Hematopoietic multipotent progenitor cell treated with erythropoietin and hydrocortisone succinate and interleukin-3 and kit ligand, for 8 days (in vitro differentiated cells): ENCODE measurements at places on chromosomes 2 and 18.

- no peak for DNase-seq
These were observed 2.6 kb downstream of the HOXD3 start for GRCh38 chr2:176159663-176160250.

DNA sequence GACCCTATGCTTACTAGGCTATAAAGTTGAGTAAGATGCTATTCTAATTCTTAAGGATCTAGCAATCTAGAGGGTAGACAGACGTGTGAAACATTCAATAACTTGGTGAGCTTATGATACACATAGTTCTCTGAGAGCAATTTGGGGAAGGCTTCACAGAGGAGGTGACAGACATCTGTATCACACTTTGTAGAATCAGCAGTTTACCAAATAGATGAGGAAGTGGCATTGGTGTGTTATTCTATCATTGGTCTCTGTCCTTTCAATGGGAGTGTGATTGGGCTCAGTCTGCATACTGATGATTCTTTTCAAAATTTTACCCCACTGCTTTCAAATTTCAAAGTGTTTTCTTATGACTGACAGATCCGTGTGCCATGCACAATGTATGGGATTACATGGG is 47.0 kb upstream of the TMEM178A start:
- DNase-seq, result no peak

DNA sequence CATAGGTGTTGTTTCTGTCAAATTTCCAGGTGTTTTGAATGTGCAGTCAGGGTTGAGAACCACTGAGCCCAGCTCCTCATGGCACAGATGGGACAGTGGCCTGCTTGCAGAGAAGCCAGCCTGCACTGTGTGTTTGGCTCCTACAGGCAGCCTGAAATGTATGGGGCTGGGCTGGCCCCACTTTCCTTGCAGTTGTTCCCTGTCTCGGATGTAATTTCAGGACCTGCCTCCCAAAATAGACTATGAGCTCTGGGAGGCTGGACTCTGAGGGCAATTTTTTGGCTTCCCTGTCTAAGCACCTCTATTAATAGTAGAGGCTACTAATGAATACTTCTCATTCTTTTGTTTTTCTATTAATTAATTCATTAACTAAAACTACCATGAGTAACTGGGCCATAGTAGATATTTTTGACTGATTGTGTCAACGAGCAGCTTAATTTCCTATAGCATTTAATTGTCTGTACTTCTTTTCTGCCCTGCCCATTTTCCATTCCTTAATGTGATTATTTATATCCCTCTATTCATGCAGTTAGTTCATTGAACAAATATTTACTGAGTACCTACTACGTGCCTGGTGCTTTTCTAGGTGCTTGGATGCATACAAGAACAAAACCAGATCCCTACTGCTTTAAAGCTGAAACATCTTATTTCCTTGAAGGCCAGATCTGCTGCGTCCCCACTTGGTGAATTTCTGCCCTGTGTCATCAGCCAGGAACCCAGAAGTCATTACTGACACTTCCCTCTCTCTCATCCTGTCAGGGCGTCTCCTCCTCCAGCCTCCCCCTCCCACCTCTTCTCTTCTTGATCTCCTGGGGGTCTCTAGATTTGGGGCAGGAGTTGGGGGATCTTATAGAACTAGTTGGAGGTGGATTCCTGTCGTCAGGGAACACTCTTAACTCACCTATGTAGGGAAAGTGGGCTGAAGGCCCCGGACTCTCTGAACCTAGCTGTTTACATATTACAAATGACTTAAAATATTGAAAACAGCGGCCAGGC is 16.3 kb downstream of the DYSF start:
- DNase-seq, result no peak

DNA sequence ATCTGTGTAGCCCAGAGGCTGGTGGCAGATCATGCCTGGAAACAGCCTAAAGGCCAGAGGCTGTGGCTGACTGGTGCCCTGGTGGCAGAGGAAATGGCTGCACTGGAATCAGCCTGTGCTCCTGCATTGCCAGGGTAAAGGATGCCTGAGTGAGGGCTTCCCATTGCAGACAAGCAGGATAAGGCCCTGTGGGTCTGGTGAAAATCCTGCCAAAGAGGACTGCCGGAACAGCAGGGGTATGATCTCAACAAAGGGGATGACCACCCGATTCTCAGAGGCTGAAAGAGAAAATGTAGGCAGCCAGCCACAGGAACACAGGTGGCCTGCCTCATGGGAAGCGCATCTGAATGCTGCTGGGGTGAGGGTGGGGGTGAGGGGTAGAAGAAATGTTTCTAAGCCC is 48.2 kb downstream of the FBXO48 start:
- no peak for DNase-seq

- no peak for DNase-seq
These were observed 1076.3 kb downstream of the RPIA start for GRCh38 chr2:89767572-89768435.

GRCh38 chr2:200357845-200358244 is 51.4 kb downstream of the SPATS2L start:
- DNase-seq, result no peak

DNA sequence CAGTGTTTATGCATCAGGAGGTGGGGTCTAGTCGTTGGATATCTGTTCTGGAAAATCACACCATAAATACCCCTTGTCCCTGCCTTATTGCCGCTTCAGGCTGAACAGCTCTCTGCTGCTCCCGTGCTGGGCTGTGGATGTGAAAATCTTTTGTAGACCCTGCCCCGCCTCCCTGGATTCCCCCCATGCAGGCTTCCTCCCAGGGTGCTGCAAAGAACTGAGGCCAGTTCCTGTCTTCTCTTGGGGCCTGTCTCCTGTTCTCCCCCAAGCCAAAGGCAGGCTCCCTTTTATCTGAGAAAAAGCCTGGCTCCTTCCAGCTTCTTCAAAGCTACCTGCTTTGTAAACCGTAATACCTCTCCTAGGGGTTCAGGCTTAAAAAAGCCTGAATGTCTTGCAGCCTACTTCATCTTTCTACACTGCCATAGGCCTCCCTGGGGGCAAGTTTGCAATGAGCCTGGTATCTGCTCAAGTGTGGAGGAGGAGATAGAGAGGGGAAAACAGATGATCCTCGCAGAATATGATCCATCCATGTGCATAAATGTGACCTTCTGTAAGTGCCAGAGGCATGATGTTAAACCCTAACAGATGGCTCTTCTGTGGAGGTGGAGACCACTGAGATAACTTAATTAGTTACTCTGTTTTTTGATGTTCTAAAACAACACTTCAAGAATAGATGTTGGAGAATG is 55.3 kb downstream of the VWA3B start:
- DNase-seq, result no peak

- DNase-seq, result no peak
These were observed 121.9 kb downstream of the TNS1 start for GRCh38 chr2:217880891-217881290.

GRCh38 chr2:10478916-10479315 is 30.8 kb upstream of the ODC1 start:
- no peak for DNase-seq

DNA sequence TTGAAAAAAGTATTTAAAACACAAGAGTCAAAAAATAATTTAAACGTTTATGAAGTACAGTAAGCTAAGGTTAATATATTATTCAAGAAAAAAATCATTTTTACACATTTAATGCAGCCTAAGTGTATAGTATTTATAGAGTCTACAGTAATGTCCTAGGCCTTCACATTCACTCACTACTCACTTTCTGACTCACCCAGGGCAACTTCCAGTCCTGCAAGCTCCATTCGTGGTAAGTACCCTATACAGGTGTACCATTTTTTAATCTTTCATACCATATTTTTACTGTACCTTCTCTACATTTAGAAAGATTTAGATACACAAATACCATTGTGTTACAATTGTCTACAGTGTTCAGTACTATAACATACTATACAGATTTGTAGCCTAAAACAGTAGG is 20.9 kb upstream of the RPRD1A start:
- no peak for DNase-seq

DNA sequence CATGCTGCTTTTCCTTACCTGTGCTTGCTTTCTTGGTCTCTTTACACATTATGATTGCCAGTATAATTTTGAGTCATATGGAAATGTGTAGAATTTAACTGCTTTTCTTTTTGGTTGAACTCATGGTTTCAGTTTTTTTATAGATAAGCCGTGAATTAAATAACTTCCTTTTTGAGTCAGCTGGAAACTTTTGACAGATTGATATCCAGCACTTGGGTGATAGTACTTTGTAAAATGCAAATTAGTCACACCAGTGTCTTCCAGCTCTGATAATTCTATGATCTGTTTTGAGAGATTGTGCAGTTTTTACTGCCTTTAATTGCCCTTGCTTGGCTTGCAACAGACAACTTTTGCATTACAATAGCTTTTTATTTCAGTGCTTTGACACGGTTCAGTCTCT is 86.4 kb downstream of the NCOA1 start:
- peak; percentile 71 for DNase-seq

- DNase-seq, result no peak
These were observed 95.3 kb downstream of the MREG start for GRCh38 chr2:215917953-215918620.

DNA sequence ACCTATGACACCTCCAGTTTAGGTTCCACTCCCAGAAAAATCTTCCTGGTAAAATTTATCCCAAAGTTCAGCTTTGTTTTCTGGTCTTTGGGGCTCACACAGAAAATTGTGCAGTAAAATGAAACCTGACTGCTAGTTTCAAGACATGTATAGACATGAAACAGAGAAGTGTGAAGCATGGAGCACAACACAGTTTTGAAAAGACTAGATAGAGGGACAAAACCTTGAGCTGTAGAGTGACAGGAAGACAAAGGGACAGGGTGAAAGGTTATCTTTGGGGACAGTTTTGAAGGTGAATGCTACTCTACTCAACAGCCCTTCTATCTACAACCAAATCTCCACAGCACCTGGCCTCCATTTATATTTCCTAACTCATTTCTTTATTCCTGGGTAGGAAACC is 352.6 kb downstream of the RBM43 start:
- no peak for DNase-seq

DNA sequence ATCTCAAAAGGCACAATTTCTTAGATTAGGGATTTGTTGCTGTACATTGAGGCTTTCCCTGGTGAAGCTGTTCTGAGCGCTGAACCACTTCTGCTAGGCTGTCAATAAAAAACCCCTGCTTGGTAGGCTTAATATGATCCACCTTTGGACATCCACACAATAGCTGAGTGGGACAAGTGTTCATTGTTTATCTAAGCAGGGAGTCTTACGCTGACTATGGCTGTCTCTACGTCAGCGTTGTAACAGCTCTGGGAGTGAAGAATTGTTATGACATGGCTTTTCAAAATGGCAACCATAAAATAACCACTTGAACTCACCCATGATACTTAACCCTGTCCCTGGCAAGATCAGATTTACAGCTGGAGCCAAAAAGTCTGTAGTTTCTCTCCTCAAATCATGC is 111.5 kb upstream of the SULT1C3 start:
- no peak for DNase-seq

GRCh38 chr2:48549972-48550371 is 20.0 kb downstream of the STON1 start:
- DNase-seq, result no peak

GRCh38 chr2:39419282-39420223 is 17.5 kb downstream of the MAP4K3 start:
- no peak for DNase-seq

GRCh38 chr2:47119001-47119400 is 36.1 kb downstream of the STPG4 start:
- no peak for DNase-seq

GRCh38 chr2:207251573-207252192 is 85.9 kb upstream of the KLF7 start:
- peak; percentile 37 for DNase-seq

GRCh38 chr2:44952143-44952805 is 10.8 kb downstream of the SIX3 start:
- DNase-seq, result peak; percentile 47
